ENCODE measurements at places on chromosomes 7 and 10.

DNA sequence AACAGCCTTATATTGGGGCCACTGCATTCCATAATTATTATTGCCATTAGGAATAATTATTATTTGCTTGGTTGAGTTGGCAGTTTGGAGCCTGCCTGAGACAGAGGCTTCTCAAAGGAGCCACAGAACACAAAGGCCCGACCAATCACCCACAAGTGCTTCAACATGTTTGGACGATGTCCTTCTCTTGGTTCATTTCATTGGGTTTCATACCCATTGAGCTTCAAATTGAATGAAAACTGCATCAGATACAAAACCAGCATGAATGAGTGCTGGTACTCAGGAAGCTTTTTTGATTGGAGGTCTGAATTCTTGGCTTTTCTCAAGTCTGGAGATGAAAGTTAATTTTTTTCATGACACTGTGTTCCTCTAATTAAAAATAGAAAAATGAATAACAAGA is 168.3 kb downstream of the CREB5 start:
- no peak for DNase-seq

DNA sequence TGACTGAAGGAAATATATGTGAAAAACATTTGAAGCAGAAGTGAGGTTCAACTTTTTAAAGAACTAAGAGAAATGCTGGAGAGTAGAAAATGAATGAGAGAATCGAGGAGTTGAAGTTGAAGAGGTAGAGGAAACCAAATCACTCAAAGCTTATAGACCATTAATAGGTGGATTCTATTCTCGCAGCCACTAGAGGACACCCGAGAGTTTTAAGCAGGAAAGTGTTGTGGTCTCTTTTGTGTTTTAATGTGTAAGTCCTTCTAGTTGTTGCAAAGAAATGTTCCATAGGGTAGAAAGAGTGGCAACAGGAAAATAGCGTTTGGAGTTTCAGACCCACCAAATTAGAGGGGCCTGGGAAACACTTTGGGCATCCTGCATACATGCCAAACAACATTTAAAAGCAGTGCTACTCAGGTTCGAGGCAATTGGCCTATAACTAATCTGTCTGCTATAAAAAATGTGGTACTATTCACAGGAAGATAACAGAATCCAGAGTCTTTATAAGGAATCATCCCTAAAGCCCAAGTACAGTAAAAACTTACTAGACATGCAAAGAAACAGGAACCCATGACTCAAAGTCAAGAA is 75.3 kb upstream of the TAS2R16 start:
- no peak for DNase-seq

DNA sequence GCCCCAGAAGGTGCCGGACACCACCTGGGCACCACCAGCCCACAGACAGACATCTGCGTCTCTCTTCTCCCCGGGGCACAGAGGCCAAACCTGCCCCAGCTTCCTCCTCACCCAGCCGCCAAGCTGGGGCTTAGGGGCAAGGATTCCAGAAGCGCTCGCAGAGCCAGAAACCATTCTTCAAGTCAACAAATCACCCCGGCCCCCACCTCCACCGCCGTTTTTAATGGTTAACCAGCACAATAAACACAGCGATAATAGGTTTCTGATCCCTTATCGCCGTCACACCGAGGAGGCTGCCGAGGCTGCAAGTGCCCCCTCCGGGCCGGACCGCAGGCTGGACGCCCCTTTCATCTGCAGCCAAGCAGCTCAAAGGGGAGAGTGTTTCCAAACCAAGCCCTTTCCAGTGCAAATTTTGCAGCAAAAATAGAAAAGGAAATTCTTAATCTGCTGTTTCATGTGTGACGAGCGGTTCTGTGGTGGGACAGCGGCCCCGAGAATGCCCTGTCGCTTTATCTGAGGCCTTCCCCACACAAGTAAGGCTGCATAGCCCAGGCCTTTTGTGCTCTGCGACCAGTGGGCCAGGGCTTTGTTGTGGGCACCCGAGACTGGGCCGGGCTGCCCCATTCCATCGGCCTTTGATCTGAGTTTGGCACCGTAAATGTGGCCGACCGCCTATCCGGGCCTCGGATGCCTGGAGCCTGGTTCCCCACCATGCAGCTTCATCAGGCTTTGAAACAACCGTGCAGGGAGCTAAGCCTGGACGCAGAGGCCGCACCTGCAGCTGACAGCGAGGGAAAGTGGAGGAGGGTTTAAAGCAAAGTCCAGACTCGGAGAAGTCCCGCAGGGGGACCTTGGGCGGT is 83.2 kb downstream of the FOXL3 start:
- no peak for DNase-seq

- DNase-seq = no peak
These were observed 47.6 kb downstream of the BMS1 start for GRCh38 chr10:42830237-42830636.

GRCh38 chr10:122098924-122099323 is 110.0 kb downstream of the TACC2 start:
- no peak for DNase-seq

All from thymus (tissue), 14 donors.